Anterior cingulate cortex (tissue), 58 donors: ENCODE measurements at places on chromosomes 13 and 19.
A peak's percentile ranks its signal among the peaks of the same experiment; 100 is the strongest.

DNA sequence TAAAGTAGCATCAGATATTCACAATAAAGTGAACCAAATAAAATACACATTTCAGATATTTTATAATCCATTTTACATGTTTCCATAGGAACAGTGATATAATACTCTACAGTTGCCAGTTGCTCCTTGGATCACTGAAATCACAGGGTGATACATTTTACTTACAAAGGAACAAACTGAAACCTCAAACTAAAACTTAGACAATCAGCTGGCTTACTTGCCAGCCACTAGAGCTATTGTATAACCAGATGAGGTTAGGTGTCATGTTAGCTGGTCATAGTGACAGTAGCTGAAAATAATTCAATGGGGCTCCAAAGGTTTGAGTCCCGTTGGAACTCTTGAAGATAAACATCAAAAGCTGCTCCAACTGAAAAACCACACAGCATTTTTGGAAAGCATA is 274.6 kb downstream of the ITGBL1 start:
- no peak for DNase-seq

DNA sequence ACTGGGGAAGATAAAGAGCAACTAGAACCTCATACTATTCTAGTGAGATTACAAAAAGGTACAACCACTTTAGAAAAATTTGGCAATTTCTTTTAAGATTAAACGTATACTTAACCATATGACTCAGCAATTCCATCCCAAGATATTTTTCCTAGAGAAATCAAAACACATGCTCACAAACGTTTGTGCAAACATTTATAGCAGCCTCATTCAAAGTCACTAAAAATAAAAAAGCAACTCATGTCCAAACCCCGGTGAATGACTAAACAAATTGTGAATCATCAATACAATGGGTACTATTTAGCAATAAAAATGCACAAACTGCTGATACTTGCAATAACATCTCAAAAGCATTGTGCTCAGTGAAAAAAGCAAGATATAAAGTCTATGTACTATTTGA is 121.5 kb downstream of the FRY start:
- no peak for DNase-seq

GRCh38 chr13:25037057-25037813 is 58.7 kb upstream of the PABPC3 start:
- DNase-seq: peak; percentile 23

DNA sequence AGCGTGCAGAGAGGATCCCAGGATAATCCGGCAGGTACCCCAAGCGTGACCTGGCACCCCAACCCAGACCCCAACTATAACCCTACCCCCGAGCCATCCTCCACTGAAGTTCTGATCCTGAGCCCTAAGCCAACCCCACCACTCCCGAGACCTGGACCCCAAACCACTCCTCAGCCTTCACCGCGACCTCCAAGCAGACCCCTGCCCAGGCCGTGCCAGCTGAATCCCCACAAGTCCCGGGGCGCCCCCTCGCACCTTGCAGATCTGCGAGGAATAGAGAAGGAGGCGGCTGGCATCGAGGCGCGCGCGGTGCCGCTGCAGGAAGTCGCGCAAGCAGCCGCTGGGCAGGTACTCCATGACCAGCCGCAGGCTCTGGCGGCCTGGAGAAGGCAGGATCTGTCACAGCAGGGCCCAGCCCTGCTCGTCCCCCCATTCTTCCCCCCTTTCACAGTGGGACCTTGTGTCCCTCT is 10.1 kb upstream of the INSL3 start:
- DNase-seq: no peak

GRCh38 chr13:100040196-100040595 is 48.7 kb upstream of the PCCA start:
- DNase-seq: no peak

DNA sequence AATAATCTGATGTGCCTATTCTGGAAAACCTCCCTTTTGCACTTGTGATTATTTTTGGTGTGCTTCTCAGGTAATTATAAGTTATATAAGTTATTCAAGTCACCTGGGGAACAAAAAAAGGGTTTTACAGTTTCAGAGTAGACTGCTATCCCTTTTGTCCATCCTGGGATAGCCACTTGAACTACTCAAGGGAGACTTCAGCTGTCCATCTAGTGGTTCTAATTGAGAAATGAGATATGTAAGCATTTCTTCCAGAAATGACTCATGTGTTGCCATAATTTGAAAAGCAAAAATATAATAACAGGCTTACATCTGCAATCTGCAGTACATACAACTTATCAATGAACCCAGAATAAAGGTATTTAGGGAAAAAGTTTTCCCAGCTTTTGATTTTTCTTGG is 20.4 kb downstream of the UBL3 start:
- no peak for DNase-seq

DNA sequence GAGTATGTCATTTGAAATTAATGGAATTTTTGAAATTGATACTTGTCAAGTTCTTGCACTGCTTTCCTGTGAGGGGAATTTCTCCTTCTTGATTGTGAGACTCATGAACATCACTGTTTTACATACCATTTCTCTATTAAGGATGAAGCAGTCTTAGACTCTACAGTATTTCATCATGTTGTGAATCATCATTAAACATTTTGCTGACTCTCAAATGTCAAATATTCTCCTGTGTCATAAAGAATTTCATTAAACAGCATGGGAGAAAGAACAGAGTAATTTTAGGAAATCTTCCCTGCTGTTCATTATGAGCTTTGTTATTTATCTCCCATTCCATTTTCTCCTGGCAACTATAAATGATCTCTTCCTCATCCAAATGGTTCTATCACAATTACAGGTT is 729.0 kb downstream of the PCDH9 start:
- no peak for DNase-seq

DNA sequence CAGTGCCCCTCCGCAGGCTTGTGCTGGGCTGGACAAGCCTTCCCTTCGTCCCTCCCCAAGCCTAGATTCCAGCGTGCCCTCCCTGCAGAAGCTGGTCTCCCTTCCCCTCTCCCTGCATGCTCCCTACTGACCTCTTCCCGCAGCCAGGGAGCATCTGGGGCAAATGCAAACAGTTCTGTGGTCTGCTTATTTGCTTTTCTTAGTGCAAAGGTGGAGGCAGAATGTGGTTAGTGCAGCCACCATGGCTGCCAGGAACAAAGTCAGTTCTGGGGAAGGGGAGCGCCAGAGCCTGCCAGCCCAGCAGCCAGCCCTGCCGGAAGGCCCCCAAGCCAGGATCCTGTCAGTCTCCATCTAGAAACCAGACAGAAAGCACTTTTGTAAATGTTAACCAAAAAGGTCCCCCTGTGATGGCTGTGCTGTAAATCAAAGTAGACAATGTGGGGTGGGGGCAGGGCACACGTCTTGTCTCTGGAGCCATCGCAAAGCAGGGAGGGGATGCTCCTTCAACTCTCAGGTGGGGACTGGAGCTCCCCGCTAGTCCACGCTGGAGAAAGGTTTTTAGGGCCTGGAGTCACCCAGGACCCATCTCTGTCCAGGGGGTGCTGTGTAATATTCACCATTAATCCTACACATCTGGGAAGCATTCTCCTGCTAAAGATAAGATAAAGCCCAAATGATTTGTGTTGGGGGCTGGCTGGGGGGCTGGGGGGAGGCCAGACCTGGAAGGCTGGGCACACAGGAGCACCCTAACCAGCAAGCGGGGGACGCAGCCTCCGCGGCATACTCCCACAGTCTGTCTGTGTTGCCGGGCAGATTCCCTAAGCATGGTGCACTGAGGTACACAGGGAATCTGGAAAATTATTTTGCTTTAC is 30.9 kb downstream of the SERP2 start:
- no peak for DNase-seq
